Right kidney (tissue), 9 donors: ENCODE measurements at places on chromosomes 1 and 21.

DNA sequence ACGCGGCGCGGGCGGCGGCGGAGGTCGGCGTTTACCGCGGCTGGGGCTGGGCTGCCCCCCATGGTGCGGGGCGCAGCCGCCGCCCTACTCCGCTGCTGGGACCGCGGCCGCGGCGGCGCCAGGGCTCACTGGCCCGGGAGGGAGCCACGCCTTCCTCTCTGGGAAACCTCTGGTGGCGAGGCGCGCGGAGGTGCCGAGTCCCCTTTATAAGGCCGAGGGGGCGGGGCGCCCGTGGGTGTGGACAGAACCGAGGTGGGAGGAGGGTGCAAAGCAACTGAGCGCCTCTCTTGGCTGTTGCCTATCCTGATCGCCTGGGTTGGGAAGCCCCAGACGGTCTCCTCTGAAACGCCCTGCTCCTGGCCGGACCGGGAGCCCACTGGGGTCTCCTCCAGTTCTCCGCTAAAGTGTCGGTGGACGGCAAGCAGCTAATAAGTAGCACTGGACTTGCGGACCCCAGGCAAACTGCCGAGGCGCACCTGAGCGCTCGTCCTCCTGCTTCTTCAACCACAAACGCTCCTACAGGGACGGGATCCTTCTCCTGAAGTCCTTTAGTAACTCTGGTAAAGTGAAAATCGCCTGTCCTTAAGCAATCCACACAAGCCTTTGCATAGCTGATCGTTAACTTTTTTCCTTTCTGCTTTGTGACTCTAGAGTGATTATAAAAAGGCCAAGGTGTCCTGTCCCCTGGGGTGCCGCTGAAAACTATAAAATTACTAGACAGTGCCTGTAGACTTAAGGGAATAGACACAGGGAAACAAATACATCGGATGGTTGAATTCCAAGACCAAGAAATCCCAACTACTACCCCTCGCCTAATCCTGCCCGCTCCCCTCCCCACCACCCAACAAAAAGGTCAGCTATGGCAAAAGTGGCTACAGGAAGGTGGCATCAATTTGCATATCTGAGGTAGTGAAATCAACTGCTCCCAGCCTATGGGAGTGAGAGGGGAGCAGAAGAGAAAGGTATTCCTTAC lies at the start of gene PTGER3:
Gene PTGER3 (minus strand): TSS at position 182 of the 973 bp plus-strand sequence. CDS start 239 bp downstream, outside the sequence.
- DNase-seq = peak; percentile 65

DNA sequence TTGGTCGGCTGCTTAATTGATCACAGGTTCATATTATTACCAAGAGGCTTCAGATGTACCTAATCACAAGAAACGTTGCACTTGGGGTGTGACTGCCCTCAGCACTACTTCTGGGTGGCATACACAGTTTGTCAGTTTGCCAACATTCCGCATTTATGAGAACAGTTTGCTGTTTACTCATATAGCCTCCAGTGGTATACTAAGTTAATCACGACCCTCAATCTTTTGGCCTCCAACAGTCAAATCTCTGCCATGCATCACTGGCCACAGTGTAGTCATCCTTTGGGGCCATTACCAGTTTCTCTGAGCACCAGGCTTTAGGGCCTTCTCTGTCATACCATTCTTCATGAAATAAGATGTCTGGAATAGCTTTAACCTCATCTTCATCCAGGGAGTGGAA lies 62.8 kb upstream of the BCL9 start:
- no peak for DNase-seq

DNA sequence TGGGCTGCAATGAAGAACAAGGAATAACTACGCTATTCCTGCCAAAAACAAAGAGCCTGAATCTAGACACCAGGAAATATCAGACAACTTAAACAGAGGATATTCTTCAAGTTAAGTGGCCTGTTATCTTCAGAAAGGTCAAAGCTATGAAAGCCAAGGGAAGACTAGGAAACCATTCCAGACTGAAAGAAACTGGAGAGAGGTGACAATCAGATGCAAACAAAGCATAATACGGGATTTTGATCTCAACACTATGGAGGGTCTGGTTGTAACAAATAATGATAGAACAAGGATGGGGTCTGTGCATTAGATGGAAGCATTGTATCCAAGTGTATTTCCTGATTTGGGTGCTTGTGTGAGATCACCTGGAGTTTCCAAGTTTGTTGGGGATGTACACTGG lies 2.7 kb downstream of the EPRS1 start:
- DNase-seq = no peak

- DNase-seq = no peak
These were observed 65.2 kb upstream of the ST6GALNAC5 start for GRCh38 chr1:76802094-76802493.

GRCh38 chr1:45410850-45411509 lies 70.7 kb upstream of the MUTYH start:
- no peak for DNase-seq

- DNase-seq = no peak
These were observed 630 bp upstream of the LHX9 start for GRCh38 chr1:197916500-197916983.

DNA sequence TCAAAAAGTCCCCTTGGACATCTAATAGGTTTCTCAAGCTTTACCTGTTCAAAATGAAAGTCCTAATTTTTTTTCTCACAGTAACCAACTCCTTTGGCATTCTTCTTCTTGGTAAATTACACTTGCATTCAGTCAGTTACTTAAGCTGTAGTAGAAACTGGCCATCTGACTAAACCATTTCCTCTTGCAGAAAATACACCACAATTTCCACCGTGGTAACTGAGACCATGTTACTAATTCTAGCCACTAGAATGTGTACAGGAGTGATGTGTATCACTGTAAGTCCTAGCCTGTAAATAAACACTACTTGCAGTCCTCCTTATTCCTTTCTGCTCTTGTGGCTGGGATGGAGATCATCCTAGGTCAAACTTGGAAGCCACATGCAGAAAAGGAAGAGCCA lies 965.4 kb upstream of the TMPRSS15 start:
- DNase-seq = no peak

DNA sequence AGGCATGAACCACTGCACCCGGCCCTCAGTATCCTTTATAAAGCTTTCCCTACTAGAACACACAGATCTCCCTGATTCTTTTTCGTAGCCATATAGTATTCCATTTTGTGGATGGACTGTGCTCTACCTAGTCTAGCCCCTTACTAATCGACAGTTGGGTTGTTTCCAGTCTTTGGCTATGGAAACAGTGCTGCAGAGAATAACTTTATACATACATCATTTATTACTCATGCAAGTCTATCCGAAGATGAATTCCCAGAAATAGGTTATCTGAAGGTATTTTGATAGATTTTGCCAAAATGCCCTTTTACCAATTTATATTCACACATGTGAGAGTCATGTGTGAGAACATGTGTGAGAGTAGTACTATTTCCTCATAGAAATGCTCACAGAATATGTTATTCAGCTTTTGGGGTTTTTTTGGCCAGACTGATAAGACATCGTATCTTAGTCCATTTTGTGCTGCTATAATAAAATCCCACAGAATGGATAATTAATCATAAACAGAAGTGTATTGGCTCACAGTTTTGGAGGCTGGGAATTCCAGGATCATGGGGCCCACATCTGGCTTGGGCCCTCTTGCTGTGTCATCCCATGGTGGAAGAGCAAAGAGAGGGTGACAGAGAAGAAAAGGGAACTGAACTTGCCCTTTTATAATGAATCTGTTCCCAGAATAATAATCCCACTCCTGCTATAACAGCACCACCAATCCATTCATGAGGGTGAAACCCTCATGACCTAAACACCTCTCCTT lies 17.3 kb upstream of the FGR start:
- no peak for DNase-seq

DNA sequence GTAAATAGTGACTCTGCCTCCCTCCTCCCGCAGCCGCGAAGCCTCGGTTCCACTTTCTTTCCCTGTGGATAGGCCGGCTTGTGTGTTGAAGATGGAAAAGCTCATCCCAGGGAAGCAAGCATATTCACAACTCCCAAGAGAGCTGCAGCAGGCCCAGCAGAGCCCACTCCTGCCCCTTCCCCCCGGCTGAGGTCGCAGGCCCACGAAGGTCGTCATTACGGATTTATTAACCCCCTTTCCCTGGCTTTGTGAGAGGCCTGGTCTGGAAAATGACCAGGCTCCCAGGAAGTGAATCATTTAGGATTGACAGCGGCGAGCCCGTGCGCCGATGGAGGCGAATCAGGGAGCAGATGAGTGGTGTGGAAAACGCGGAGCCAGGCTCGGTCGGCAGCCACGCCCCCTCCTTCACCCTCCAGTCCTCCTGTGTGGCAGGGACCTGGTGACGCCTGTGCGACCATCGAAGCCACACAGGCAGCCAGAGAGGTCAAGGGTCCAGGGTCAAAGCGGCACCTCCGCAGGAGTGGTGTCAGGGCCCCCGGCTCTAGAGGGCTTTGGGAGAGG lies 93.4 kb downstream of the PRDM16 start:
- DNase-seq = no peak

DNA sequence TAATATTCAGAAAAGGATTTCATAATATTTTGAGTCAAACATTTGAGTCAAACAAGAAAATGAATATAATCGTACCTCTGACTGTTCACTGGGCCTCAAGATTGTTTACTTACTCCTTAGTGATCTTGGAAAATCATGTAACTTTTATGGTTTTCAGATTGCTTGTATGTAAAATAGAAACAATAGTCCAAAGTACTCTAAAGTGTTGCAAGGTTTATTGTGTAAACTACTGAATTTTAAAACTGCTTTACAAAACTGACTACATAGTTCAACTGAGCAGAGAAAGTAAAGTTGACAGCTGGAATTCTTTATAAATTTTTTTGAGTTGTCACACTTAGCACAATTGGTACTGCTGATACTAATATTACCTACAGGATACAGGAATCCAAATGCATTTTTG lies 931.0 kb downstream of the NCAM2 start:
- no peak for DNase-seq

GRCh38 chr1:104402178-104402577 lies 652.5 kb downstream of the AMY1C start:
- DNase-seq = no peak

- DNase-seq = peak; percentile 86
These were observed 543 bp downstream of the TMEM9 start for GRCh38 chr1:201153474-201154388.

DNA sequence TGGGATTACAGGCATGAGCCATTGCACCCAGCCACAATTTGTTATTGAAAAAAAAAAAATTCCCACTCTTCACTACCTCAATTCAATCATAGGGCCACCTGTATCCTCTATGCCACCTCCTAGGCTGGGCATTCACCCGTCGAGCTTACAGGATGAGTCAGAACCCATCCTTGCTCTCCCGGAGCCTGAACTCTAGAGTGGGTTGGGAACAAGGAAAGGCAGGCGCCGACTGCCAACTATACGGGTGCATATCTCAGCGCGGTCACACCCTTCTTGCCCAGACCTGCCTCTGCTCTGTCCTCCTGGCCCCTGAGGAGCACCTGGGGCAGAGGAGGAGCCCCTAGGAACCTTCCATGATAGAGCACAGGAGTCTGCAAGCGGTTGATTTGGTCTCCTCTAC lies 21.4 kb upstream of the LBR start:
- no peak for DNase-seq

GRCh38 chr21:33101300-33101911 lies 31.5 kb downstream of the OLIG1 start:
- DNase-seq = no peak

- no peak for DNase-seq
These were observed 52.6 kb upstream of the LYST start for GRCh38 chr1:235919127-235919832.

GRCh38 chr1:108747898-108748297 lies 1.4 kb downstream of the STXBP3 start:
- no peak for DNase-seq

- peak; percentile 3 for DNase-seq
These were observed 753 bp downstream of the KCNJ6 start for GRCh38 chr21:37915497-37915911.

DNA sequence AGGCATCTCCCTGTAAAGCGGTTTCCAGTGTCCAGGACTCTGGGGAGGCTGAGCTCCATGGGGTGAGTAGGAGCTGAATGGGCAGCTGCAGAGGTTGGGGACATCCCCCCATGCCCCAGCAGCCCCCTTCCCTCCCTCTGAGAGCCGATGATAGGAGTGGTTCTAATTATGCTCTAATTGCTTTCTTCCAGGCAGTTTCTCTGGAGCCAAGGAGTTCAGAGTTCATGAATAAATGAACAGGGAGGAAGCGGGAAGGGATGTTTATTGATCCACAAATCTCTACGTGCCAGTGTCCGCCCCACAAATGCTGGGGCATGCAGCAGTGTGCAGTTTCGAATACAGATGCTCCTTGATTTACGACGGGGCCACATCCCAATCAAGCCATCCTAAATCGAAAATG lies 15.6 kb downstream of the NKAIN1 start:
- DNase-seq = no peak

DNA sequence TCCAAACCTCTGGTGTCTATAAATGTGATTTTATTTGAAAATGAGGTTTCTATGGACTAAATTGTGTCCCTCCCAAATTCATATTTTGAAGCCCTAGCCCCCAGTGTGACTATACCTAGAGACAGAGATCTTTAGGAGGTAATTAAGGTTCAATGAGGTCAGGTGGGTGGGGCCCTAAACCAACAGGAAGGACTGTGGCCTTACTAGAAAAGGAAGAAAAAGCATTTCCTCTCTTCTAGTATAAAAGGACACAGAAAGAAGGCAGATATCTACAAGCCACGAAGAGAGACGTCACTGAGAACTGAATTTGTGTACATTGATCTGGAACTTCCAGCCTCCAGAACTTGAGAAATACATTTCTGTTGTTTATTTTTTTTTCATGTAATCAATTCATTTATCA lies 123.1 kb upstream of the RUNX1 start:
- no peak for DNase-seq

- DNase-seq = no peak
These were observed 51.2 kb downstream of the KCNJ15 start for GRCh38 chr21:38307771-38308531.

DNA sequence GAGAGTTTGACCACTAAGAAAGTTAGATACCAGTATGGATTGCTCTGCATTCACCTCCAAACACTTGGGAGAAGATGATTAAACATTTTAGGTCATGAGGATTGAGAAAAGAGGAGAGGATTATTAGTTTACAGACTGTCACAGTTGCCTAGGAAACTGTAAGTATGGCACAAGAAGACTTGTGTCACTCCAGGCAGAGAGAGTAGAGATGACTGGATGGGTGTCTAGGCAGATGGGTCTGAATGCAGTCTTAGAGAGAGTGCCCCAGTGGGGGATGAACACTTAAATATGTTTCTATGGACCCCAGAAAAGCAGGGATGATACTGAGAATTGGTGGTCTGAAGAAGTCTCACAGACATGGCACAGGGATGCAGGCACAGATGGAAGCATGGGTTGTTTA lies 477.6 kb upstream of the B3GALT2 start:
- no peak for DNase-seq

GRCh38 chr1:245458761-245459174 lies 304.0 kb downstream of the KIF26B start:
- DNase-seq = no peak
